ENCODE measurements at places on chromosomes 5 and 9.

- no peak for DNase-seq
Observed at GRCh38 chr5:160188141-160189015, 40.9 kb upstream of the FABP6 start.

DNA sequence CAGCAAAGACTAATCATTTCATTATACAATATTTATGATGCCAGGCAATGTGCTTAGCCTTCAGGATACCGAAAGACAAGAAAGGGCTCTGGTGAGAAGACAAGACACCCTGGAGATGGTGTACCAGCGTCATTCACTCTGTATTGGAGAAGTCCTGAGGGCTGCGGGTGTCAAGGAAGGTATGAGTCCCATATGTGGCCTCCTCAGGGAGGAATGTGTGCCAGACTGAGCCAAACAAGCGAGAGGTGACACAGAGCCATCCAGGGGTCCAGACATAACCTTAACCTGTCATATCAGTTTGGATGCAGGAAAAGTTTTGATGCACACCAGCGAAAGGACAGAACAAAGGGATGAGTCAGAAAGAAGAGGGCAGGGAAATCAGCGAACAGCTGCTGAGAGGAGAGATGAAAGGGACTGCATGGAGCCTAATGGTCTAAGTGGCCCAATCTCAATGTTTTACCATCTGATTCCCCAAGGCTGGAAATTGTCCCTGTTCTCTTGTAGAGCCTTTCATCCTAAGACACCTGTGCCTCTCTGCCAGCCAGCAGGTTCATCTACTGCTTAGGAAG lies 38.9 kb downstream of the ADRA1B start:
- DNase-seq: no peak

DNA sequence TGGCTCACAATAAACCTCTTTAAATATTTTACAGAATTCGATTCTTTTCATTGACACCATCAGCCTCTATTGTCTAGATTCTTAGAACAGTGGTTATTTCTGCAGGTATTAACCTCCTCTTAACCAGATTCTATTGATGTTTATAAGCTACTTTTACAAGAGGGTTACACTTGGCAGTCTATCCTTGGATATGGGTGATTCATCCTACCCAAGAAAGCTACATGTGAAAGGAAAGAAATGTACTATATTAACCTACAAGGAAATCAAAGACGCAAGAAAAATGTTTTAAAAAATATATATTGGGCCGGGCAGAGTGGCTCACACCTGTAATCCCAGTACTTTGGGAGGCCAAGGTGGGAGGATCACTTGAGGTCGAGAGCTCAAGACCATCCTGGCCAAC lies 16.7 kb downstream of the SLC25A25 start:
- DNase-seq: no peak

DNA sequence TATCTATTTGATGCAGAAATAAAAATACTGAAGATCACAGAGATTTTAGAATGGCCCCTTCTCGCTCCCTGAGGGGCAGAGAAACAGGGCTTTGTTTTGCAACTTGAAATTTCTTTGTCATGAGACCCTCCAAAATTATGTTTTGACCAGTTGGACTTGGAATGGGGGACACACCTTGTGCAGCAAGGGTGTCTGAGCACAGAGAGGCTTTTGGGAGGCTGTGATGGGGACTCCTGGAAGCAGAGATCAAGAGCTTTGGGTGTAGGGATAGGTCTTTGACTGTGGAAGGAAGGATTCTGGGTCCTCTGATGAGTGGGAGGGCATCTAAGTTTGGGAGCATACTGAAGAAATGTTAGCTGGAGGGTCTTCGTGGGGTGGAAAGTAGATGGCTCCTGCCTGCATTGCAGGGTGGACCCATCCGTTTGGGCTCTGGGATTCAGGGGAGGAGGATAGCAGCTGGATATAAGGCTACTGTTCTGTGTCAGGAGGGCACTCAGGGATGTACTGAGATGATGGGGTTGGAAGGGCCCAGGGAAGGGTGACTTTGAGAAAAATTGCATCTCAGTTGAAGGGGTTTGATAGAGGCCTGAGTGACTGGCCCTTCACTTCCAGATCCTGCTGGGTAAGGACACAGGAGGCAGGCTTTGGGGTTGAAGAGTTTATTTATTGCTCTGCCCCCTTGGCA lies 1.8 kb upstream of the MYORG start:
- DNase-seq: no peak

- no peak for DNase-seq
Observed at GRCh38 chr5:41896230-41896629, 7.9 kb upstream of the RIMOC1 start.

GRCh38 chr5:59035681-59036080 lies 452.8 kb downstream of the RAB3C start:
- DNase-seq: no peak

DNA sequence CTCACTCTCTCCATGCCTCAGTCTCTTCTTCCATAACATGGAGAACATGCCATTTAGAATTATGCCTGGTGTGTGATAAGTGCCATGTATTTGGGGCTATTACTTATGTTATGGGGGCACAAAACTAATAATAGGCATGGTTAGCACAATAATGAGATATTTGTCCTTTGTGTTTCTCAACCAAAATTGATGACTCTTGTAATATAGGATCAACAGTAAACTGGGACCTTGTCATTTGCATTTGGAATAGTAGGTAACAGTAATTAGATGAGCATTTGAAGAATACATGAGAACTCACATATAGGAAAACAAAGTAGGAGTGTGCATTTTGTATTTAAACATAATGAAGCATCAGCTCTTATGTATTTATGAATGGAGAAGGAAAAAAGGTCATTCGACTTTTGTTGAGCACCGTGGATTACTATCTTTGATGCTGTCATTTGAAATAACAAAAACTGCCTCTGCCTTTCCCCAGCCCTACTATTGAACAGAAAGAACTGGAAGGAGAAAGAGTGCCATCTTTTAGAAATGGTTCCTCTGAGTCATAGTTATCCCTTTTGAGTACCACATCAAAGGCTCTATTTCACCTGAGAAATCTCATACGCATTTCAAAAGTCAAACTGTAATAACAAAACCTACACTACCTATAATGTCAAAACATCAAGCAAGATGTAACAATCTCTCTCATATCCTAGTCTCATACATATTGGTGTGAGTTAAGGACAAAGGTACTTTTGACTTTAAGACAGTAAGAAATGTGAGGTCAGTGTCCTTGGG lies 655.2 kb downstream of the PDE4D start:
- DNase-seq: no peak

- DNase-seq: no peak
Observed at GRCh38 chr5:173826086-173826427, 62.1 kb upstream of the CPEB4 start.

GRCh38 chr5:57671371-57671770 lies 188.8 kb upstream of the ACTBL2 start:
- no peak for DNase-seq

DNA sequence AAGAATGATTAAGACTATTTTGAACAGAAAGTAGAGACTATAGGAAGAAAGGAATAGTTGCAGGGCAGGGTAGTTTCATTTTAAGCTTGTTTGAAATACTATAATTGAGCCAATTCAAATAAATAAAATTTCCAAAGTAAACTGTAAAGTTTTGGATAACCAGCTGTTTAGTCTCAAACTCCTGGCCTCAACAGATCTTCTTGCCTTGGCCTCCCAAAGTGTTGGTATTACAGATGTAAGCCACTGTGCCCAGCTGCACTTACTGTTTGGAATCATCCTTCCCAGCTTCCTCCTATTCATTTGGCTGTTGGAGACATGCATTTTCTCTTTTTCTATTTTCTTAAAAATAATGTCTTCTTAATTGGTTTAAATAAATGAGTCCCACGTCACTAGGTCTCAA lies 231.0 kb downstream of the NNT start:
- no peak for DNase-seq

DNA sequence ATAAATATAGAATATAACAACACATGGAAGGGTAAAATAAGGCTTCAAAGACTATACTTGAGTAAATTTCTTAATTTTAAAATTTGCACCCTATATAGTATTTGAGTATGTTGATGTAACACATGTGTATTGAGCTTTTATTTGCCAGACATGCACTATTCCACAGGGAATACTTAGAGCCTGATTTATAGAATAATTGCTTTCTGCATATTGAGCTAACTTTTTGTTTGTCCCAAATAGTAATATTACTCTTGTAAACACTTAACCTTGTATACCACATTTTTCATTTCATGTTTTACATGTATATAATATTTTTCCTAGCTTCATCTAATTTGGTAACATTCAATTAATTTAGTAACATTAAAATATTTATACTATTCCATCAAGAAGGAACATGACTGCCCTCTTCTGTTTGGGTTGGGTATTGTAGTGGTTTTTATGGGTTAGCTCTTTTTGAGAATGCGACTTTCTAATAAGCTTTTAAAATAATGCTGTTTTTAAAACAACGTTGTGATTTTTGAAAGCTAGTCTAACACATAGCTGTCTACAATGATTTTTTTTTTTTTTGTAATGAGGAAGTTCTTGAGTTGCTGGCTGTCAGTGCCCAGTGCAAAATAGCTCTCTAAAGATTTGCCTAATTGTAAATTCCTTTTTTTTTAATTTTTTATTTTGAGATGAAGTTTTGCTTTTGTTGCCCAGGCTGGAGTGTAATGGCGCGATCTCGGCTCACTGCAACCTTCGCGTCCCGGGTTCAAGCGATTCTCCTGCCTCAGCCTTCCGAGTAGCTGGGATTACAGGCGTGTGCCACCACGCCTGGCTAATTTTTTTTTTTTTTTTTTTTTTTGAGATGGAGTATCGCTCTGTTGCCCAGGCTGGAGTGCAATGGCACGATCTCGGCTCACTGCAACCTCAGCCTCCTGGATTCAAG lies 4.8 kb downstream of the SUB1 start:
- peak; percentile 79 for DNase-seq

DNA sequence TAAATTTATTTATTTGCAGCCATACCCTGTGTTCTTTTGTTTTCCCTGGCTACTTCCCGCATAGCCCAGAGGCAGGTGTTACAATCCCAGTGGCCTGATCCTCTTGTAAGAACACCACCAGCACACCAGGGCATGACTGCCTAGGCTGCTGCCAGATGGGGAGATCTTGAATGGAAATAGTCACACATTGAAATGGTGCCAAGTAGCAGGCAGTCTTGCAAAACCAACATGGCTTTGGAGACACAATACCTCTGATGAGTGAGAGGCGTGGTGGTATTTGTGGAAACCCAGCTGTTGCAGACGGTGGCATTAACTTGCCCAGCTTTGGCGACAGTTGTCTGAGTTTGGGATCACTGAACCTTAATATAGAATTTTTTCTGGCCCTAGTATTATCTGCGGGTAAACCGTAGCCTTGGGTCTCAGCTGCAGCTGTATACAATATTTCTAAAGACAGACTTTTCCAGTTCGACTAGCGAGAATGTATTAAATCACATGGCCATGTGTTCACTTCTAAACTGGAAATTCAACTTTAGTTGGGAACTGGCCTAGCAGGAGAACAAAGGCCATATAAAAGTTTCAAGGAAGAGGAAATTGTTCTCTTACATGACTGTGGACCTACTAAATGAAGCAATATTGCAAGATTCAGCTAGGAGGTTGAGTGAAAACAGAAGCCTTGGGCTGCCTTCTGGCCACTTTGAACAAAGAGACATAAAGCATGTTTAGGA lies 277.0 kb downstream of the SMARCA2 start:
- DNase-seq: no peak

DNA sequence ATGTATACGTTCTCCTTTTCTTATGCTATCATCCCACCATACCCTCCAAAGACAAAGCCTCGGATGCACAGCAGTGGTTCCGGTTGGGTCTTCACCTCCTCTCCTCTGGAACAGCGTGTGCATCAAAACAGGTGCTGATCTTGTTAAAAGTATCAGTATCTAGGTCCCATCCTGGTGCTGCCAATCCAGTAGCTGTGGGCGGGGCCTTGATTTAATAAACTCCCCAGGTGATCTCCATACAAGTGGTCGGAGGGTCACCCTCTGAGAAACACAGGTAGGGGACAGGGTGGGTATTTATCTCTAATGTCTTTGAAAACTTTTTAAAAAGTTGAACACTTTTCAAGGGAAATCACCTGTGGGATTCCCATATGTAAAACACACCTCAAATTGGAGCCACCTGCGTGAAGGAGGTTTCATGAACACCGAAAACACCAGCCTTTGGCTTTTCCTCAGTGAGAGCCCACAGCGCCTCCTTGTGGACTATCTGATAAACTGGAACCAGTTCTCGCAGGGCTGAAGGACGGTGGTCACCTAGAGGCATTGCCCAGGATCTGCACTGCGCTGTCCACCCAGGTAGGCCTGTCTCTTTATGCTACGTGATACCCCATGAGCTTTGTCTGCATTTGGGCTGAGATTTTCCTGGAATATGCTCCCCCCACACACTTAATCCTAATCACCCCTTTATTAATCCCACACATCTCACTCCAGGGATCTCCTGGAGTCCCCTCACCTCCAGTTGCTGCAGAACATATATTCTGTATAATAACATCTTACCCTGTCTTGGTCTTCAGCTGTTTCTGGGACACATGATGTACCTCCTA lies 80.5 kb upstream of the EPB41L4B start:
- DNase-seq: peak; percentile 59

DNA sequence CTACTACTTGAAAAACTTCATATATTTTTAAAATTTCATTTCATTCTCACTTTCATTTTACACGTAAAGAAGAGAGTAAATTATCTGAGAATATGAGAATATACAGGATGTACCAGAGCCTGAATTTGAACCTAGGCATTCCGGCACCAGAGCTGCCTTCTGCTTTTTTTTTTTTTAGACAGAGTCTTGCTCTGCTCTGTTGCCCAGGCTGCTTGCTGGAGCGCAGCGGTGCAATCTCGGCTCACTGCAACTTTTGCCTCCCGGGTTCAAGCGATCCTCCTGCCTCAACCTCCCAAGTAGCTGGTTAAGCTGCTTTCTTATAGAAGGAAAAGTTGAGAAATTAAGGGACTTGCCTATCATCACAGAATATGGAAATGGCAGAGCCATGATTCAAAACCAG lies 540.1 kb downstream of the EBF1 start:
- DNase-seq: peak; percentile 48

DNA sequence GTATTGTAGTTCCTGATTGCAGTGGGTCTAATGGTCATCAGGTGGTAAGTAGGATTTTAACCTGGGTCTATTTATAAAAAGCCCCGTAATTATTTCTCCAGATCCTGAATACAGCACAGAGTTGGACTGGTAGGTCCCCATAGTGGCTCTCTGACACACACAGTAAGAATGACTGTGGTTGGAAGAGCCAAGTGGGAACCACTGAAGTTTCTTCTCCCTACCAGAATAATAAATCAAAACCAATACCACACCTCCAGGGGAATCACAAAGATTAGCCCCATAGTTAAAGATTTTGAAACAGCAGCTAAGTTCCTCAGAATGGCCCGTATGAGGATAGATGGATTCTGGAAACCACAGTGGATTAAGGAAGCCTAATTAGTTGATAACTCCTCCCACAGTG lies 68.4 kb upstream of the ZFR start:
- DNase-seq: no peak

DNA sequence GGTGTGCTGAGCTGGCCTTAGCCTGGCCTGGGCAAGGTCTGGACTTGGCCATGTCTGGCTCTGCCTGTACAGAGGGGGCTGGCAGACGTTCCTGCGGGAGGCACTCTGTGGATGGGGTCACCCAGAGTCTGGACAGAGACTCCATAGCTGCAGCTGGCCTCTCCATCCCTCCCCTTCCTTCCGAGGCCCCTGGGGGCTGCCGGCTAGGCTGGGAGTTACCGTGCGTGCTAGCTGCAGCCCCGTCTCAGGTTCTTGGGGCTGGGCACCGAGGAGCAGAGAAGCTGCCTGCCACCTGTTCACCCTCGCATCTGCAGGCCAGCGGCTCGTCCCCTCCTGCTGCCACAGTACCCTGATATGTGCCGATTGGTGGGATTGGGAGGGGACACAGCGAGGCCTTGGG lies 63.4 kb downstream of the RXRA start:
- DNase-seq: no peak
